Suppressor macrophage treated with lipopolysaccharide for 4 hours (primary cell): ENCODE measurements at places on chromosomes 13 and 19.

DNA sequence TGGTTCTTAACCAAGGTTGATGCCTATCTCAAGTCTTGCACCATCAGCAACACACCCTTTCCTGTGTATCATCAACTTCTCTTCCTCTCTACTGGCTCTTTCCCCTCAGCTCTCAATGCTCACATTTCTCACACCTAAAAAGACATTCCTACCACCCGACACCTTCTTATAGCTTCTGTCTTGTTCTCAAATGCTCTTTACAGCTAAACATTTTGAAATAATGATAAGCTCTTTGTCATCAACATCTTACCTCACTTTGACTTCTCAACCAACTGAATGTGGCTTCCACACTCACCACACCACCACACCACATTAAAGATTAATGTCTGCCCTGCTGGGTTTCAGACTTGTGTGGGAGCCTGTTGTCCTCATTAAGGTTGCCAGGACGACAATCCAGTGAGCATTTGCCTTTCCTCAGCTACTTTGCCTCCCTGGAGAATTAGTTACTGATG, 67.8 kb downstream of the RXFP2 start:
- DNase-seq, result peak; percentile 18

GRCh38 chr19:40322271-40322610, 26.0 kb downstream of the C19orf47 start:
- no peak for DNase-seq

- DNase-seq, result no peak
These were observed 56.0 kb upstream of the RGCC start for GRCh38 chr13:41401366-41401765.

DNA sequence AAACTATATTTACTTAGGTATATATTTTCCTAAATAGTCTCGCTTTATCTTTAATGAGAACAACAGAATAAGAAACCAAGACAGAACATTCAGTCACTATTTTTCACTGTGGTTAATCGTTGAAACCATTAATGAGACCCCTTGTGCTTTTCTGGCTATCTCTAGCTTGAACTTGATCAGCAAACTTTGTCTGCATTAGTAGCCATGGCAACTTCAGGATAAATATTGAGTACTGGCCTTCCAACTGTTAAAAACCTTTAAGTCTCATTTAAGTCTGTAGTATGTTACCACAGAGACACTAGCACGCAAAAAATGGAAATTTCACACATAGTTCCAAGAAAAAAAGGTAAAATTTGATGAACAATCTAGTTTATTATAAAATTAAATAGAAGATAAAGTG, 946.0 kb downstream of the SLITRK5 start:
- DNase-seq, result no peak

DNA sequence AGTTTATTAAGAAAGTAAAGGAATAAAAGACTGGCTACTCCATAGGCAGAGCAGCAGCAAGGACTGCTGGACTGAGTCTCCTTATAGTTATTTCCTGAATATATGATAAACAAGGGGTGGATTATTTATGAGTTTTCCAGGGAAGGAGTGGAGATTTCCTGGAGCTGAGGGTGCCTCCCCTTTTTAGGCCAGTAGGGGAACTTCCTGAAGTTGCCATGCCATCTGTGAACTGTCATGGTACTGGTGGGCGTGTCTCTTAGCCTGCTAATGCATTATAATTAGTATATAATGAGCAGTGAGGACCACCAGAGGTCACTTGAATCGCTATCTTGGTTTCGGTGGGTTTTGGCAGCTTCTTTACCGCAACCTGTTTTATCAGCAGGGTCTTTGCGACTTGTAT, 13.5 kb downstream of the ZSCAN5A start:
- no peak for DNase-seq

- no peak for DNase-seq
These were observed 47.0 kb downstream of the RUBCNL start for GRCh38 chr13:46340011-46340410.

GRCh38 chr19:54614726-54615125, 15.6 kb upstream of the LILRB1 start:
- DNase-seq, result peak; percentile 49

DNA sequence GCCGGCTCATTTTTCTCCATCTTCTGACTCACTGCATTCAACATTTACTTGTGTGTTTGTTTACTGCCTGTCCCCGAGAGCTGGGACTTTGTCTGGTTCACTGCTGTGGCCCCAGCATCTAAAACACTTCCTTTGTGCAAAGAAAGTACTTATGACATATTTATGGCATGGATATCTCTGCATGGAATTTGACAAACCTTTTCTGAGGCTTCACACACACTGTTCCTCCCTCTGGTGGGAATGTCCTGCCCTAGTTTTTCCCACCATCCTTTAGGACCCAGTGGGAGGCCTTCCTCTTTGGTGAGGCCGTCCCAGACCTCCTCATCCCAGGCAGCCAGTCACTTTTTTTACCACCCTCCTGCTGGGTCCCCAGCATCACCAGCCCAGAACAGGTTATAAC, 1.4 kb upstream of the SRRM5 start:
- no peak for DNase-seq

GRCh38 chr13:23243066-23243465, 62.3 kb downstream of the SGCG start:
- no peak for DNase-seq

DNA sequence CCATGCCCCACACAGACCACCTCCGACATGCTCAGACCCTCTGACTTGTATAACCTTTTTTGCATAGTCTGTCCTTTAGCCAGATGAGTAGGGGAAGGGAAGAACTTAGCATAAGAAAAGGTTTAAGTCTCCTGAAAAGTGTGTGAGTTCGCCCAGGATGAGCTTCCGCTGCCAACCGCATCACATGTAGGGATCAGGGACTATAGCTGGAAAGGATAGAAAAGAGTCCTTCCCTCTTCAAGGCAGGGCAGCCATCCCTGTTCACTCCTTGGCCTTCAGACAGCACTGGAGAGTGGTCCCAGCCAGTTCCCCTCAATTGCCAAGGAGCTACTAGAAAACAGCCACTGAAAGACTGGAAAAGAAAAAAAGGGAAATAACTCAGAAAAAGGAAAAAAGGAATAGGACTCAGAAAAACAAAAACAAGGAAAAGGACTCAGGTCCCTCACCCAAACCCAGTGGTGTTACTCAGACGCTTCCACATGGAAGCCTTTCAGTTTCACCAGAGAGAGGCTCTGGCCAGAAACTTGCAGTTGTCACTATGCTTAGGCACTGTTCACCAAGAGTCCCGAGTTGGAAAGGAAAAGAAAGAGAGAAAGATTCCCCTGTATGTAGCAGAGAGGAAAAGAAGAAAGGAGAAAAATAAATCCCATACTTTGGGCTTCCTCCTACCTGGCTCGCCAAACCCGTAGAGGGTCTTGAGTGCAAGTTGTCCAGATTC, 5.6 kb upstream of the TM9SF2 start:
- peak; percentile 71 for DNase-seq

DNA sequence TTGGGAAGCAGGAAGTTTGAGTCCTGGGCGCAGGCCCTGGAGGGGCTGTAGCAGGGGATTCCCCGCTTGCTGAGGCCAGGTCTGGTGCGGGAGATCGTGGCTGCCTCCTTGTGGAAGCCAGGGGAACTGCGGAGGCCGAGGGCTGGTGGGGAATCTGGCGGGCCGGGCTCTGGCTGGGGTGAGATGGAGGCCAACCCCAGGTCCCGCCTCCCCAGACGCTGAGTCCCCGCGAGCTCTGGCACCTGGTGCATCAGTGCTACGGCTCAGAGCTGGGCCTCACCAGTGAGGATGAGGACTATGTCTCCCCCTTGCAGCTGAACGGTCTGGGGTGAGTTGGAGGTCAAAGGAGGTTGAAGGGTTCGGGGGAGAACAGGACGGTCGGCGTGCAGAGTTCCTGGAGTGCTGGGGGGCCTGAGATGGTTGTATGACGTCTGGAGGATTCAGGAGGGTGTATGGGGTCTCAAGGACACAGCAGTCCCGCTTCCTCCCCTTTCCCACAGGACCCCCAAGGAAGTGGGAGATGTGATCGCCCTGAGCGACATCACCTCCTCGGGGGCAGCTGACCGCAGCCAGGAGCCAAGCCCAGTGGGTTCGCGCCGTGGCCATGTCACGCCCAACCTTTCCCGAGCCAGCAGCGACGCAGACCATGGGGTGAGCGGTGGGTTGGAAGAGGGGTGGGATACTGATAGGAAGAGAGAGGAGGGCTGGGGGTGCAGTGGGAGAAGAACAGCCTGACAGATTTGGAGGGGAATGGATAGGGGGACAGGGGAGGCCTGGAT, 13.1 kb downstream of the GRAMD1A start:
- DNase-seq, result peak; percentile 78

DNA sequence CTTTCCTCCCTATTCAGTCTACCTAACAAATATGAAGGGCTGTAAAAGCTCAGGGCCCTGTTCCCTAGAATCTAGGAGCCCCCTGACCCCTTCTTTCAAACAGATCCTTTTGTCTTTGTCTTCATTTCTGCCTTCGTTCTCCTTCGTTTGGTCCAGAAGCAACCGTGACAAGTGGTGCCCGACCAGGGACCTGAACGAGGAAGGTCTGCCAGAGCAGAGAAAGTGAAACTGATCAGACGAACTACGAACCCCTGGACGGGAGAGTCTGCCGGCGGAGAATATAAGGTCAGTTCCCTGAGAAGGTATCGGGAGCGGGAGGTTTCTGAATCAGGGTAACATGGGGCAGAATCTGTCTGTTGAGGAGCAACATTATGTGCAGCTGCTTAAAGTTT, 751 bp downstream of the ERVK3-1 start:
- peak; percentile 18 for DNase-seq

- no peak for DNase-seq
These were observed 9.8 kb upstream of the SLC44A2 start for GRCh38 chr19:10615429-10616023.

- DNase-seq, result peak; percentile 91
These were observed 4.3 kb upstream of the ACP5 start for GRCh38 chr19:11581740-11582139.

DNA sequence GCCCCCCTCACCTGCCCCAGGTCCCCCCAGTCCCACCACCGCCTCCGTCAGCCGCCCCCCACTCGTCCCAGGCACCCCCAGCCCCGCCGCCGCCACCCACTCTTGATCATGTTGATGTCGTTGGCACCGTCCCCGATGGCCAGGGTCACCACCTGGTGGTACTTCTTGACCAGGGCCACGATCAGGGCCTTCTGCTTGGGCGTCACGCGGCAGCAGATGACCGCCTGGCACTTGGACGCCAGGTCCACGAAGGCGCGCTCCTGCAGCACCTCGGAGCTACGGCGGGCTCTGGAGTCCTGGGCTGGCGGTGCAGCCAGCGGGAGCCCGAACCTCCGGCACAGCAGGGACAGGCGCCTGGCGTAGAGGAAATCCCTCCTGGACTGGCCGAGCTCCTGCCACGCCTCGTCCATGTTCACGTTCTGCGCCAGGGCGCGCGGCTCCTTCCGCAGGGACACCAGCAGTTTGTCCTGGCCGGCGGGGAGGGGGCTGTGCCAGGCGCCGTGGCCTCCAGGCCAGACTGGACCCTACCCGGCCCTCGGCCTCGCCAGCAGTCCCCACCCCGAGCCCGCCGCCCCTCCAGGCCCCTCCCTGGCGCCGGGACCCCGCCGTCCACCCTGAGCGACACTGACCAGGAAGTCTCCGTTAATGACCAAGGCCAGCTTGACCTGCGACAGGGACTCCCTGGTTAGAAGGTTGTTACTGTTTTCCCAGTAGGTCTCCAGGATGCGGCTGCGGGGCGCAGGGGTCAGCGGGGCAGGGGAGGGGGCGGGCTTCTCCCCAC, 22.6 kb downstream of the ATP8B3 start:
- DNase-seq, result no peak

- no peak for DNase-seq
These were observed 5.5 kb upstream of the TMTC4 start for GRCh38 chr13:100680131-100680530.

DNA sequence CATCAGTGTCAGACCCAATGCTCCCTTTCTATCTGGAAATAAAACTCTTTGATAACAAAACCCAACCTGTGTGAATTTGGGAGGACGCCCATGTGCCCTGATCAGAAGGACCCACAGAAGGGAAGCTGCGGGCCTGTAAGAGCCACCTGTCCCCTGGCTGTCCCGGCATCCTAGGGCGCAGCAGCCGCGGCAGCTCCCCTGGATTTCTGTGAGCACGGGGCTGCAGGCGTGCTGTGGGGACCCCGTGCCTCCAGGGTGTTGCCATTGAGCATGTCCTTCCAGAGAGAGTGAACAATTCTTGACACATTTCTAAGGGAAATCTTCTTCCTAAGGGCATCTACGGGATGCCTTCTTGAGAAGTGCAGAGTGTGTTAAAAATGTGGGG, 60.0 kb downstream of the MCF2L start:
- DNase-seq, result no peak

GRCh38 chr13:42569576-42570344, 4.2 kb upstream of the TNFSF11 start:
- DNase-seq, result peak; percentile 64

DNA sequence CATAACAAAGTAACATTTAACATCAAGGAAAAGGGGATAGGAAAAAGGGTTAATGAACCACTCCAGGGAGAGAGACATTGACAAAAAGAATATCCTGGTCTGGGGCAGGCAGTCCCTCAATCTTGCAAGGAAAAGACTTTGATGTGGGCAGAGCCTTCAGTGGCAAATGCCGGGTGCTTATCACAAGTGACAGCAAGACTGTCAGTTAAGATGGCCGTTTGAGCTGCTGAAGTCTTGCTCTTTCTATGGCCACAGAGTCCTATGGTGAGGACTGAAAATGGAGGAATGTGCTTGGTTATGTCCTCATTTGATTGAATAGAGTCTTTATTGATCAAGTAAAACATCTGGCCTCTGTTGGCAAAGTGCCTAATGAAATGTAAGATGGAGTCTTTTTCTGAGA, 112.1 kb downstream of the B3GLCT start:
- no peak for DNase-seq

DNA sequence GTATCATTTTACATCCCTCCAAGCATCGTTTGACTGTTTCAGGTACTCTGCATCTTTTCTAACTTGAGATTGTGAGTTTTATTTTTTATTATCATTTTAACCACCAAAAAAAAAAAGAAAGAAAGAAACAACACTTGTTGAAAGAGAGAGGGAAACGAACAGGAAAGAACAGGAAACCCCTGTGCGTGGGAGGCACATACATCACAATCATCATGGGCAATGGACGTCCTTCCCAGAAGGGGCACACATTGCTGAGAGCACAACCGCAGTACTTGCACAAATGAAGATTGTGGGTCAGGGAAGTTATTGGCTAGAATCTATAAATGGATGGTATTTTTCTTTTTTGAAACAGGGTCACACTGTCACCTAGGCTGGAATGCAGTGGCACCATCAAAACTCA, 1.7 kb downstream of the CLC start:
- no peak for DNase-seq

DNA sequence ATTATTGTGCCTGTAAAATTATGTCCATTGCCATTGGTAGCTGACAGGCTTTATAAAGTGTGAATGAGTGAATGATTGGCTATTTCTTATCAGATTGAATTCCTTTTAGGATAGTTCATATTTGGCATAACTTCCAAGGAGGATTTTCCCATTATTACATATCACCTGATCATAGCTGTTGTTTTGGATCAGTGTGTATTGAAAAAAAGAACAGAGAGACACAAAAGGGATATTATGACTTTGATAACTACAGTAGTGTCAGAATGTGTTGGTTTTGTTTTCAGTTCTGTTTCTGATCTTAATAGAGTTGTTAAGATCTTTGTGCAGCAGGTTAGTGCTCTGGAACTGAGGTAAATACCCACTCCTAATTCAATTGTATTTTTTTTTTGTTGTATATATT, 103.8 kb downstream of the LRCH1 start:
- no peak for DNase-seq

- DNase-seq, result peak; percentile 23
These were observed 1.0 kb upstream of the ETHE1 start for GRCh38 chr19:43527860-43528622.
